ENCODE measurements at places on chromosomes 4 and X.
A peak's percentile ranks its signal among the peaks of the same experiment; 100 is the strongest.

DNA sequence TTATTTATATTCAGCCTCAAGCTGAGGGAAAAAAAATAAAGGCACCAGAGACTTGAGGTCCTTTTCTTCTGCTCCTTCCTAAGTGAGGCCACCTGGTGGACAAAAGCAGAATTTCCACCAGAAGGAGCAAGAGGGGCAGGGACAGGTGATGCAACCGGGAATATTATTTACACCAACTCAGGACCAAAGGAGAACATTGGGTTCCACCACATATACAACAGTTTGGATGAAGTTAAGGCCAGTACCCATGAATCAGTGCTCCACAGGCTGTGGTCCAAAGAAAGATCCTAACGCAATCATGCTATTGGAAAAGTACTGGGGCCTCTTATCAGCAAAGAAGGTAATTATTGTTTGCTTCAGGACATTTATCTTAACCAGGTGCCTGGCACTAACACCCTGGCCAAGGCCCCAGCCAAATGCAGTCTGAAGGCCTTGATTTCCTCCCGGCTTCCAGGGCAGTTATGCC lies 57.4 kb downstream of the TSC22D3 start:
- DNase-seq: peak; percentile 12

DNA sequence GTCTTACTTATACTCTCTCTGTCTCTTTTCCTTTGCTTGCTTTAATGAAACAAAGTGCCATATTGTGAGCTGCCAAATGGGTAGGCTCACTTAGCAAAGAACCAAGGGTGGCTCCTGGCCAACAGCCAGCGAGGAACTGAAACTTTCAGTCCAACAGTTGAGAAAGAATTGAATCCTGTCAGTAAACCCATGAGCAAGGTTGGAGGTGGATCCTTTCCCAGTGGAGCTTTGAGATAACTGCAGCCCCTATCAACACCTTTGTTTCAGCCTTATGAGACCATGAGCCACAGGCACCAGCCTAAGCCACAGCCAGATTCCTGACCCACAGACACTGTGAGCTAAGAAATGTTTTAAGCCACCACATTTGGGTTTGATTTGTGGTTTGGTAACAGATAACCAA lies 362.2 kb downstream of the PDGFC start:
- no peak for DNase-seq

DNA sequence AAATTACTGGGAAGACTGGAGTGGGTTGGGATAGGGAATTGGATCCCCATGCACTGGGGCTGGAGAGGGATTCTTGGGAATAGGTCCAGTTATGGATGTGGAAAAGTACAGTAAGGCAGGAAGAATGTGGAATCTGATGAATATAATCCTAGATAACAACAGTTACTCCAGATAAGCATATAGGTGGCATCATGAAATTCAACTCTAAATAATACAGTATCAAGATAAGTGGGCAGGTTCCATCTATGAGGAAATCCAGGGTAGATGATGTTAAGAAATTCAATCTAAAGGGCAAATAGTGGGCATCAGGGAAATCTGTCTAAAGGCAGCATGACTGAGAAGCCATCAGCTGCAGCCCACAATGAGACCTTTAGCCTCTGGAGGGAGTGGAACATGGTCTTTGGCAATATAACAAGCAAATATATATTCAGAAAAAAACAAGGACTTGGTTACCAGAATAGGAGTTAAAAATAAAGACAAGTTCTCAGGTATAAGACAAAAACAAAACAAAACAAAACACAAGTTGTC lies 1.2 kb downstream of the DTHD1 start:
- DNase-seq: no peak

DNA sequence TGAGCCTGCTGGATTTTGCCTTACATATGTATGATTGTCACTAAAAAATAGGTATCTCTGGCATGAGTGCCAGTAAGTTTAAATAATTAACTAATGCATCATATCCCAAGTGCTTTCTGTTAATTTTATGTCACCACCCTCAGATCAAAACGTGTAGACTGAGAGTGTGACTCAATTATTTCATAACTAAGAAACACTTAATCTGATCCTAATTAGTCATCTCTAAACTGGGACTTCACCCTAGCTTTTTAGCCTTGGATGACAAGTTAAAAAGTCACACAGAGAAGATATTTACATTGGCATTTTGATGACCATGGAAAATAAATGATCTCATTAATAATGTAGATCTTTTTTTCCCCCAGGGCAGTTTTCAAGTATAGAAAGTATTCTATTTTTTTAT lies 23.1 kb upstream of the SLC6A14 start:
- no peak for DNase-seq

GRCh38 chr4:138405466-138405891 lies 163.3 kb upstream of the SLC7A11 start:
- DNase-seq: no peak

- DNase-seq: no peak
These were observed 85.0 kb downstream of the CLNK start for GRCh38 chr4:10599574-10599973.

DNA sequence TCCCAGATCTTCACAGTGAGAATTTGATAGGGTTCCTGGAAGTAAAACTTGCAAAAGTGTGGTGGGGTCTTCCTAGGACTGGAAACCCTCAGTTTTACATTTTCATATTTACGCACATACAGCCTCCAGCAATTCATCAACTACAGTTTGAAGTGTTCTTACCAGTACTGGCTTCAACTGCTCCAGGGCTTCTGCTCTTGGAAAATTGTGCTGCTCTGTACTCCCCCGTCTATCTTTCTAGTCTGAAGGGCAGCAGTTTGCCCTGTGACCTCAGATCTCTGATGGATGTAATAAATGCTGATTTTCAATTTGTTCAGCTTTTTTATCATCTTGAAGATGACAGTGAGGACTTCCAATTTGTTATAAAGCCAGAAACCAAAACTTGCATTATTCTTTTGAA lies 458.9 kb upstream of the FSTL5 start:
- no peak for DNase-seq

- no peak for DNase-seq
These were observed 124.1 kb upstream of the PDHA2 start for GRCh38 chr4:95715830-95716229.

- DNase-seq: no peak
These were observed 99.2 kb downstream of the DOCK11 start for GRCh38 chrX:118594697-118595420.

- DNase-seq: no peak
These were observed 12.2 kb upstream of the NWD2 start for GRCh38 chr4:37232315-37232714.

DNA sequence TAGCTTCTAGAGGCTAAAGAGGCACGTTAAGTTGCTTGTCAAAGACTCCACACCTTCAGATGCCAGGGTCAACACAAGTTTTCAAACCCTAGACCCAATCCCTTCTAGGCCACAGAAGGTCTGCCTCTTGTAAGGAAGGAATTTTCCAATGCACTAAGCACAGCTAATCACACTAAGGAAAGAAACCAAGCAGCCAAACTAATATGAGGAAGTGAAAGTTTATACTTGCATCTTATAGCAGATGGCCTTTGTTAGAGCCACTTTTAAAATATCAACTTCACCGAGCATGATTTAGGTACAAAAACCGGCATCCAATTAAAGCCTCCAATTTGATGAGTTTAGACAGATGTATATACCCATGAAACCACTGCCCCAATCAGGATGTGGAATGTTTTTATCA lies 9.9 kb downstream of the FHL1 start:
- DNase-seq: no peak

DNA sequence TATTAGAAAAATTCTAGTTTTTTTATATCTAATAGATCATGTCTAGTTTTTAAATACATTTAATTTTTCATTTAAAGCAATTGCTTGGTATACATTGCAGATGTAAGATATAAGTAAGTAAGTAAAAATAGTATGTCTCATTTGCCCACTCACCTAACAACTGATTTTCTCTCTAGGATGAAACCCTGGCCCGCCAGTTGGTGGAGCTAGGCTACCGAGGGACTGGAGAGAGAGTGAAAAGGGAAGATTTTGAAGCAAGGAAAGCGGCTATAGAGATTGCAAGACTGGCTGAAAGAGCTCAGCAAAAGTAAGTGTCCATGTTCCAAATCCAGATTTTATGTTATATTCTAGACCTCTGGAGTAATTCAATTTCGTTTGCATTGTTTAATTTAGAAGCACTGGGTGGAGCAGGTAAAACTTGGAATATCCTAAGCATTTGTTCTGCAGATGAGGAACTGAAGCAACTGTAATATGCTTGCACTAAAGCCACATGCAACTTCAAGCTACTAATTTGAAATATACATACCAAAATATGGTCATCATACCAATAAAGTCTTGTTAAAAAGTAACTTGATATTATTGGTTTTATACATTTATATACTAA lies 27.1 kb downstream of the CFAP299 start:
- no peak for DNase-seq

DNA sequence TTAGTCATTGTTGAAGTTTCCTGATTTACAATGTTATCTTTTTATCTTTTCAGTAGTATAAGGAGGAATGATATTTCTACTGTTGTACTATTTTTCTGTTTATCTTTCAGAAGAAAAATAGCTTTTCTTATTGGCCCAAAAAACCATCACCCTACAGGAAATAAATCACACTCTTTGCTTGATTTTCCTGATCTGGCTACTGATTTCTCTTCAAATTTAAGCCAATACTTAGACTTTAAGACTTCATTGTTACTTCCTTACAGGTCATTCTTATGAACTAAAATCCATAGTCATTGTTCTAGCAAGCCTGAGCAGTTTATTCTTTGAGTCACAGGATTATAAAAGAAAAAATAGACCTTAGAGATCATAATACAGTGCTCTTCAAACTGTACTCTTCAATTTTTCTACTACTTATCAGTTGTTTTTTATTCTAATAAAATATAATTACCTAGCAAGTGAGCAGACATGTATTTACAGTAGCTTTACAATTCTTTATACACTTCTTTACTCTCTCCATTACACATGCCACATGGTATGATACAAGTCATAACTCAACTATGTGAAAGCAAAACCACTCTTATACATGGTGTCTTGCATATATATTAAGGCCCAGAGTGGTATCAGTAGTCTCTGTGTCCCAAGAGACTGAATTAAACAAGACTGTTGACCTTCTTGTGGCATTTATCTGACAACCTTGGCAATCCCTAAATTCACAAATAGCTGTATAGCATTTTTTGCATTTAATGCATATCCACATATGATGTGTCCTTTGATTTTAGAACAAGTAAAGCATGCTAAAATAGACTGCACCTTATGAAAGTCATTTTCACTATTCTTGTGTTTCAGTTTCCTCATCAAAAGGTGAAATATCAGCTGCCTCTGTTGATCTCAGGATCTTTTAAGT lies 47.9 kb downstream of the TET2 start:
- no peak for DNase-seq

GRCh38 chr4:19748519-19749479 lies 502.9 kb upstream of the SLIT2 start:
- no peak for DNase-seq

GRCh38 chr4:33886356-33886755 lies 2358.0 kb downstream of the ARAP2 start:
- no peak for DNase-seq

DNA sequence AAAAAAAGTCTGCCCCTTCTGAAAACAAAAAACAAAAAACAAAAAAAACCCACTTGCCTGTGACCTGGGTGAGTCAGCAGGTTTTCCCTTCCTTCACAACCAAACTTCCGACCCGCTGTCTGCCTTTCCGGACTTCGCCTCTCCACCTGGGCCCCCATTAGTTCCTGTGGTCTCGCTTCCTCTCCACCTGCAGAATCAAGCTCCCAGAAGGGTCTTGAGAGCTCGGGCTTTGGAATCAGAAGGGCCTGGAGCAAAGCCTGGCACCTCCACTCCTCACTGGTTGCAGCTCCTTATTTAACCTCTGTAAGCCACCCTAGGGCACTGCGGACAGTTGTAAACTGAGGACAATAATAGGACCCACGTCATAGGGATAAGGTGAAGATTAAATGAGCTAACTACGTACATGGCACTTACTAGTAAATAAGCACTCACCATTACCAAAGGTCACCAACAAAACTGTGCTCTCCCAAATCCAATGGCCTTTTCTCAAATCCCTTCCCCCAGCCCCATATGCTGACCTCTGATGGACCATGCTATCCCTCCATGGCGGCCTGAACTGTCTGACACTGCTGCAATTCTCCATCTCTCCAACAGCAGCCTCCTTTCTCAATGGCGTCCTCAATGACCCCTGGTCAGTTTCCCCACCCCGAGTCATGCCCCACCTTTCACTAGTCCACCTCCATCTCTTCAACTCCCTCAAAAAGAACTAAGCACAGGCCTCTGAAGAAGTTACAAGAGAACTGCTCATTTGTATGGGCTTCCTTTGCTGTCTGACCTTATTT lies 64.2 kb downstream of the IRF2 start:
- no peak for DNase-seq

DNA sequence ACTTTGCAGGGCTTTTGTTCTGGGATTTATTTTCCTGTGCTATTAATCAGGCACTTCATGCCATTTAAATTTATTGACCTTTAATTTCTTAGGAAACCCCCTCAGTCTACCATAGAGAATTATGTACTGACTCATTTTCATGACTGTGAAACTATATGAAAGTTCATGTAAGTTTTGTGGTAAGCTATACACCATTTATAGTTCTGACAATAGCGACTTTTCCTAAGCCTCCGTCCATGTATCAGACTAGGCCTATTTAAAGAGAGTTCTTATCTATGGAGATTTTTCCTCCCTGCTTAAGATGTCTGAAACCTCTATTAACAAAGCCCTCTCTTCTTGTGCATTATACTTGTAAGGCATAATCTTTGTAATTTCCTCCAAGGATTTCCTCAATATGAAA lies 111.6 kb downstream of the AFF2 start:
- no peak for DNase-seq

DNA sequence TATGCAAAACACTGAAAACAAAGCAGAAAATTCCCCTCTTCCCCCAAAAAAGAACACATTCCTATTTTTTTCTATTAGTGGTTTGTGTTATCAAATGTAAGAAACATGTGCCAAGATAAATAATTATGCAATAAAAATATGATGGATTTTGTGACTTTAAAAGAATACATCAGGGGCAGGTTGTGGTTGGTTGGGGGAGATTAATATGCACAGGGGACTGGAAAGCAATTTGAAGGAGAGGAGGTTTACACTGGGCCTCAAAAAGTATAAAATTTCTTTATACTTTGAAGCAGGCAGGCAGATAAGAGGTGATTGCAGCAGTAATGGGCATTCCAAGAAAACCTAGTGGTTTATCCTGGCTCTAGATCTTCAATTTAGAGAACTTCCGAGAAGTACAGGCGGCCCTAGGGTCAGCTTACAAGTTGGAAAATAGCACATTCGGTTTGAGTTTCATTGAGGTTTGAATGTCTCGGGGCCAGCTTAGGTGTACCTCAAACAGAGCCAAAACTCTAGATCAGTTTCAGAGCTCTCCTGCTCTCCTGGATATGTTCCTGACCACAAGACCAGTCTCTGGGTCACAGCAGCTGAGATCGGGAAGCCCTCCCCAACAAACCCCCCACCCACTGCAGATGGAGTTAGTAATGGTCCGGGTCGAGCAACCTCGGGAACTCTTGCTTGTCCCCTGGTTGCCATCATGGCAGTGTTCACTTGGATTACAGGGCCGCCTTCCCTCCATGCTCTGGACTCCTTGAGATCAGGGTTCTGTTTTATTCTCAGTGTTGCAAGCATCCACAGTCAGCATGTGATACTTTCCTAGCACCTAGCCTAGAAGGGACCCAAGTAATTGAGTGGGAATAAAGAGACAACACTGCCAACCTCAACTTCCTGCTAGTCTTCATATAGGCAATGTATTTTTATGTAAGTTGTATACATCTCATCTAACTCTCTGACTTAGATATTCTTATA lies 112.1 kb upstream of the DDIT4L start:
- no peak for DNase-seq

- no peak for DNase-seq
These were observed 25.5 kb upstream of the UVSSA start for GRCh38 chr4:1321486-1321885.

- no peak for DNase-seq
These were observed 7.9 kb upstream of the FAM13A start for GRCh38 chr4:89064848-89065247.

GRCh38 chrX:46722742-46723568 lies 36.0 kb downstream of the SLC9A7 start:
- DNase-seq: no peak

Measured in hypothalamus (tissue), 51 donors.